ENCODE measurements at places on chromosomes 3 and 15. TPM values are rescaled to one million over a fixed set of nuclear protein-coding genes. Genes with fewer than 3 reads are reported as not detected.

- no peak for DNase-seq
Observed at GRCh38 chr3:130619196-130619595, 102.2 kb downstream of the COL6A6 start.

DNA sequence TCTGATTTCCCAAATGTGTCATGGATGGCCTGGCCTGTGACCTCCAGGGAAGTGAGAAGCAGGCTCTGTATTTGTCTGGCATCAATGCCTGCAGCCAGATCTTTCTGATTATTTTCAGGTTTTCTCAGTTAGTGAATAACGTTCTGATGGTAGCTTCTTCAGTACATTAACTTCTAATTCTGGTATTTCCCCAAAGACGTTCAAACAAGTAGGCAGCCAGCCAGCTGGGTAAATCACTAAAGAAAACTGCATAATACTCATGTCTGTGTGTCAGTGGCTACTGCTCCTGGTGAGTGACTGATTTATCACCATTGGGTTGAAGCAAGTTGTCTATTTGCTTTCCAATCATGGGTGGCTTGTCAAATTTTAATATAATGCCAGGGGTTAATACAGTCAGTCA lies 162.6 kb upstream of the PFN2 start:
- no peak for DNase-seq

DNA sequence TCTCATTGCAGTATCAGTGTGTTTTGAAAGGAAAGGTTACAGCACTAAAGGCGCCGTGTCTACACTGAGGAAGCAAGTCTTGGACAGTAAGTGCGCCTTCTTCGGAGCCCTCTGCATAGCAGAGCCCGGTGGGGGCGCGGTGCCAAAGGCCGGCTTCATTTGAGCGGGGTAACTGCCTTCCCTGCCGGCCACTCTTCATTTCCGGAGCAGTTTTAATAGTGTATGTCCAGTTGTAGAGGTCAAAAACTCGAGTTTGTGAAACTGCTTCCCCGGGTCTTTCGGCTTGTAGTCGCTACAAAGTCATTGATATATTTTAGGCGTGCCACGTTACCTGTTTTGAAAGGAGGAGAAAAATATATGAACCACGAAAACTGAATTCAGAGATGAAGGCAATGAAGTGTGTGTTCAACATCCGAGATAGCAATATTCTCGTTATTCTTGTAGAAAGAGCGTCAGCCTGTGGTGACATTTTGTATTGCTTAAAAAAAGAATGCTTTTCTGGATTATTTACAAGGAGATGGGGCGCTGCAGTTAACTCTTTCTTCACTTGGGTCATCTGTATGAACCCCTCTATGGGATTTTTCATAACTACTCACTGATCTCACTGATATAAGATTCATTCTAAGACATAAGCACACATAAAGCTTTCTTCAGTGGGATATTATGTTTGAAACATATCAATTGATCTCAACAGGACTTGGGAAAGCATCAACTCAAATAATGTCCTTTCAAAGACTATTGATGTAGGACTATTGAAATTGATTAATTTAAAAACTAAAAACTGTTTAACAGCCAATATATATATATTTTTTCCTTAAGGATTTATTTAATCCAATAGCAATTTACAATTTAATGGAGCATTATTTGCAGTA lies 3.0 kb downstream of the ALCAM start:
- DNase-seq = peak; percentile 69

Gene PROS1
- 6.0 TPM for polyA plus RNA-seq

Gene ERC2
- polyA plus RNA-seq = not detected
